ENCODE measurements at places on chromosomes 4 and X.

- DNase-seq, result no peak
Observed at GRCh38 chr4:99847362-99847976, 30.8 kb downstream of the DAPP1 start.

DNA sequence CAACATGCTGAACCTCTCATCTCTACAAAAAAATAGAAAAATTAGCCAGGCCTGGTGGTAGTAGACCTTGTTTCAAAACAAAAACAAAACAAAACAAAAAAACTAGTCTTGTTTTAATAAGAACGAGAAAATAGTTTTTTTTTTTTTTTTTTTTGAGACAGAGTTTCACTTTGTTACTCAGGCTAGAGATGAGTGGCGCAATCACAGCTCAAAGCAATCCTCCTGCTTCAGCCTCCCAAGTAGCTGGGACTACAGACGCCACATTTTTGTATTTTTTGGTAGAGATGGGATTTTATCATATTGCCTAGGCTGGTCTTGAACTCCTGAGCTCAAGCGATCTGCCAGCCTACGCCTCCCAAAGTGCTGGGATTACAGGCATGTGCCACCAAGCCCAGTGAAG is 47.7 kb upstream of the UGDH start:
- no peak for DNase-seq

GRCh38 chr4:167233685-167234315 is 494 bp downstream of the SPOCK3 start:
- DNase-seq, result no peak

DNA sequence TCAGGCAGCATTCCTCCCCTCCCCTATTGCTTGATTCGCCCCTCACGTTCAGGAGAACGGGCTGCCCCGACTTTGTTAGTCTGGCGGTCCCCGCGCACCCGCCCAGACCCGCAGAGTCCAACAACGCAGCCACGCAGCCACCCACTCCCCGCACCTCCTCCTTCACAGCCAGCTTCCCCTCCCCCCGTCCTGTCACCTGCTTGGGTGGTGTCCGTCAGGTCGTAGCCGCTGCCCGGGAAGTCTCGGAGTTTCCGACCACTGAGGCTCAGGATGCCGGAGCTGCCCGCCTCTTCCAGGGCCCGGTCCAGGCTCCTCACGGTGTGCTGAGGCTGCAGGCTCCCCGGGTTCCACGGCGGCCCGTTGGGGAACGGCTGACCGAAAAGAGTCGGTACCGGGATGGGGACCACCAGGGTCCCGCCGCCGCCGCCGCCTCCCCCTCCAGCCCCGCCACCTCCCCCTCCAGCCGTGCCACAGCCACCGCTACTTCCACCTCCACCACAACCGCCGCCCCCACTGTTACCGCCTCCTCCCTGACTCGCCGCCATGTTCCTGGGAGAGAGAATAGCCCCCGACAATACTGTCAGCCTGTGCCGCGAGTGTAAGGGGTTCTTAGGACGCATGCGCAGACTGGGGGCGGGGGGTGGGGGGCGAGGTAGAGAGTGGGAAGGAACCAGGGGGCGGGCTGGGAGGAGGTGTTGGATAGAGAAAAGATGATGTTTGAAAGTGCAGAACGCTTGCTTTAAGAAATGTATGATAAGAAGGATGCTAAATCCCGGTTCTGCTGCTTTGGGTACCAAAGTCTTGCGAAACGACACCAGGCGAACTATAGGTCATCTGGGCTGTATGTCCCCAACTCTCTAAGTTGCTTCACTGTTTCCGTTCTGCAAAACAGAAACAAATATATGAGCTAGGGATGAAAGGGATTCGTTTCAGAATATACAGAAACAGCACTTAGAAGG is at the start of gene LRCH2:
Gene LRCH2, minus strand, starts transcription at position 600 of the 959 bp plus-strand sequence. Its CDS starts 55 bp downstream, at position 545.
- DNase-seq, result no peak

GRCh38 chr4:76001700-76002099 is 5.6 kb downstream of the CXCL9 start:
- DNase-seq, result no peak

DNA sequence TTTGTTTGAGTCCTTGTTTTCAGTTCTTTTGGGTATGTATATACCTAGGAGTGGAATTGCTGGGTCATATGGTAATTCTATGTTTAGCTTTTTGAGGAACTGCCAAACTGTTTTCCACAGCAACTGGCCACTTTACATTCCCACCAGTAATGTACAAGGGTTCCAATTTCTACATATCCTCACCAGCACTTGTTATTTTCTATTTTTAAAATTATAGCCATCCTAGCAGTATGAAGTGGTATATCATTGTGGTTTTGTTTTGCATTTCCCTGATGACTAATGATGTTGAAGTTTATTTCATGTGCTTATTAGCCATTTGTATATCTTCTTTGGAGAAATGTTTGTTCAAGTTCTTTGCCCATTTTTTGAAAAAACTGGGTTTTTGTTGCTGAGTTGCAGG is 39.6 kb downstream of the TMEM164 start:
- no peak for DNase-seq

DNA sequence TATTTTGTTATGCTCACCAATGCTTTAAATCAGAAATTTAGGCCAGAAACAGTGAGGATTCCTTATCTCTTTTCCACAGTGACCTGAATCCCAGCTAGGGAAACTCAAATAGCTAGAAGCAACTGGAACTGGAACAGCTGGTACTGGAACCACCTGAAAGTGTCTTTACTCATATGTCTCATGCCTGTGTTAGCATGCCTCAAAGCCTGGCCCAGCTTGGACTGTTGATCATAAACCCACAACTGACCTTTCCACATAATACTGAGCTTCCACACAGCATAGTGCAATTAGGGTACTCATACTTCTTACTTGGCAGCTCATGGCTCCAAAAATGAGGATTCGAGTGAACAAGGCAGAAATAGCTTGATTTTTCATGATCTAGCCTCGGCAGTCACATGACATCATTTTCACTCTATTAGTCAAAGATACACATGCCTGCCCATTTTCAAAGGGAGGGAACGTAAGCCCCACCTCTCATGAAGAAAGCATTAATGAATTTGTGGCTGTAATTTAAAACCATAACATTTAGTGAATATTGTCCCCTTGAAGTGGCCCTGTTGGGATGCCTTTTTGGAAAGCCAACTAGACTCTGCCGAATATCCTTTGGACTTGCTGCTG is 80.8 kb upstream of the ACSL1 start:
- no peak for DNase-seq

GRCh38 chrX:85303544-85303943 is 59.8 kb downstream of the ZNF711 start:
- DNase-seq, result no peak

- DNase-seq, result no peak
Observed at GRCh38 chr4:1033840-1034551, 22.6 kb downstream of the FGFRL1 start.

Data from body of pancreas (tissue), 4 donors.